ENCODE measurements at places on chromosomes 12 and 14. TPM values are rescaled to one million over a fixed set of nuclear protein-coding genes. Genes with fewer than 3 reads are reported as not detected.

DEPDC4 gene
- polyA plus RNA-seq, result not detected

TMEM132C gene
- 0.18 TPM for polyA plus RNA-seq

ZNF268 gene
- 23.5 TPM for polyA plus RNA-seq

HOXC10 gene
- not detected for polyA plus RNA-seq

INHBC gene
- polyA plus RNA-seq, result not detected

BMP4 gene
- 2.5 TPM for polyA plus RNA-seq

DDX51 gene
- 22.8 TPM for polyA plus RNA-seq

STXBP6 gene
- polyA plus RNA-seq, result 14.6 TPM

POTEG gene
- not detected for polyA plus RNA-seq

C12orf50 gene
- polyA plus RNA-seq, result 0.30 TPM

LUM gene
- polyA plus RNA-seq, result 0.20 TPM

PPTC7 gene
- 7.1 TPM for polyA plus RNA-seq
